ENCODE measurements at places on chromosomes 12 and 14.

- DNase-seq, result no peak
These were observed 20.5 kb downstream of the CCND2 start for GRCh38 chr12:4293966-4294505.

DNA sequence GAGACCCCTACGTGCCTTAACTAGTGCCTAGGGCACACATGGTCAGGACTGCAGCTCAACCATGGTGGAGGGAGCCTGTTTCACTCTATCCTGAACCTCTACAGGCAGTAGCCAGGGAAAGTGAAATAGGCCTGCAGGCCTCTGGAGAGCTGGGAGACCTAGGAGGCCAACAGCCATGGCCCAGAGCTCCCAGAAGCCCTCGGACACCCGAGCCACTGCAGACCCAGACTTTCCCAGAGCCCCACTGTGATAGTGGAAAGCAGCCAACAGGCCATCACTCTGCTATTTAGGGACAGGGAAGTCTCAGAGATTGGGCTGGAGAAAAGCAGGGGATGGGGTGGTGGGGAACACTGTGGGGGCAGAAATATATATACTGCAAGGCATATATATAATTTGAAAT is 56.5 kb upstream of the ZFP36L1 start:
- no peak for DNase-seq

GRCh38 chr14:30317729-30318128 is 241.2 kb upstream of the G2E3 start:
- no peak for DNase-seq

DNA sequence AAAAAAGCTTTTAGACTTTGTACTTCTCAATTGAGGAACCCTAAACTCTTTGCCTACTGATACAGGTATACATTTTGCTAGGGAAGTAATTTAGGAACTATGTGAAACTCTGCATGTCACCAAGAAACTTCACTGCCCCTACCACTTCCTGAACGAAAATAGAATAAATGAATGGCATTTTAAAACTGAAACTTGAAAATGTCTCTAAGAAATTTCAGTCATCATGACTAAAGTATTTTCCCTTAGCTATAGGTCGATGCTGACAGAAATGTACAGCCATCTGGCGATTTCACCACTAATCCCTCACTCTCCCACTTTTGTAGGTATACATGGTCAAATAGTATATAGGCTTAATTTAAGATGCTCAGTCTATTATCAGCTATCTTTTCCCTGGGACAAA is 194.9 kb upstream of the SYT10 start:
- DNase-seq, result no peak

- DNase-seq, result no peak
These were observed 7.9 kb upstream of the FBRSL1 start for GRCh38 chr12:132481771-132482745.

- DNase-seq, result no peak
These were observed 75.6 kb downstream of the LMO3 start for GRCh38 chr12:16530268-16530850.

- DNase-seq, result peak; percentile 64
These were observed at the start of gene GLT8D2 for GRCh38 chr12:104049903-104050356. TSS of gene GLT8D2 (minus strand) at chr12:104050187. CDS start at chr12:104019648, 30,539 bp downstream.

DNA sequence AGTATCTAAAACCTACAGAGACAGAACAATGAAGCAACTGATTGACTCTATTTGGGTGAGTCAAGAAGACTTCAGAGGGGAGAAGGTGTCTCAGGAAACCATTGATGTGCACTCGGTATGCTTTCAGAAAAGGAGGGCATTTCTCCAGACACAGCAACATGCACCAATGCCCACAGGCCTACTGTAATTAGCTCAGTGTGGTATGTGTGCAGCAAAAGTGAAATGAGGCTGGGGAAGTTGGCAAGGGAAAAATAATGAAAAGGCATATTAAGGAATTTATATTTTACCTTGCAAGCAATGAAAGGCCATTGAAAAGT is 158.4 kb upstream of the GRIP1 start:
- DNase-seq, result no peak

DNA sequence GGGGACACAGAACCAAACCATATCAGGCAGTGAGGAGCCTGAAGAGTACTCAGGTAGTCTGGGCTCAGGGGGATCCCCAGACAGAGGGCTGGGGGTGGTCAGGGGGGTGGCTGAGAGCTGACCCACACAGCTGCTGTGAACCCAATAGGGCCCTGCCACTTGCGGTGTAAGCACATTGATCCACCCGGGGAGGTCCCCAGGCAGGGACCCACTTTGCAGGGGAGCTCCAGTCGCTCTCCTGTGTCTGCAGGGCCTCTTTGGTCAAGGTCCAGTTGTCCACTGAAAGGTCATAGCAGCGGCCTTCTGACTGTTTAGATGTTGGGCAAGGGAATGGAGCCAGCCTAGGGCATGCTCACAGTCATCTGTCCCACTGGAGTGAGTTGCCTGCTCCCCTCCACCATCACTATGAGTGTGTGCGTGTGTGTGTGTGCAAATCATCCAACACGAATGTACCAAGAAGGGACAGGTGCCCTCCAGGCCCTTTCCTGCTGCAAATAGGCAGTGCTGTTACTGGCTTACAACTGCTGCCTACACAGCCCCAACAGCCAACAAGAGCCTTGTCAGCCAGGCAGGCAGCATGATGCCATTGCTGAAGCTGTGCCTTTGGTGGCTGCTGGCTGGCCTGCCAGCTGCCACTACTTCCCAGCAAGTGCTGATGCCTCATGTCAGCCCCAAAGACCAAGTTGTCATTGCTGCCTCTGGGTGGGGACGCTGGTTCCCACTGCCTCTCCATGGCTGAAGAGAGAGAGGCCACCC is 71.3 kb downstream of the TSPAN11 start:
- DNase-seq, result no peak

Measured in stromal cell of bone marrow (primary cell).